ENCODE measurements at places on chromosomes 3 and 15.

- no peak for DNase-seq
These were observed 26.3 kb upstream of the TMEM45A start for GRCh38 chr3:100465892-100466777.

DNA sequence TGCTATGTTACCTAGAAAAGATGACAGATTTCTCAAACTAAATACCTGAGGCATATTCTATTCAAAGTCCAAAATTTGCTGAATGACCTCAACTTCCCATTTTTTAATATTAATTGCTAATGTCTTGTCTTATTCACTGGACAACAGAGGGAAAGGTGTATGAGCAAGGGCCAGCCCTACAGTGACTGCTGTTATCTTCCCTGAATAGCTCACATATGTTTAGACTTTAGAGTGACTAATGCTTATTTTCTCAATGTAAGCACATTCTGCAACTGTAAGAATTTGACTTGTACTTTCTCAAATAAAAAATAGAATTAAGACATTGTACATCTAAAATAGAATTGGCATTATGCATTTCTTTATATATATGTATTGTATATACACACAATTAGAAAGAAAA lies 26.5 kb upstream of the AADACL2 start:
- no peak for DNase-seq

DNA sequence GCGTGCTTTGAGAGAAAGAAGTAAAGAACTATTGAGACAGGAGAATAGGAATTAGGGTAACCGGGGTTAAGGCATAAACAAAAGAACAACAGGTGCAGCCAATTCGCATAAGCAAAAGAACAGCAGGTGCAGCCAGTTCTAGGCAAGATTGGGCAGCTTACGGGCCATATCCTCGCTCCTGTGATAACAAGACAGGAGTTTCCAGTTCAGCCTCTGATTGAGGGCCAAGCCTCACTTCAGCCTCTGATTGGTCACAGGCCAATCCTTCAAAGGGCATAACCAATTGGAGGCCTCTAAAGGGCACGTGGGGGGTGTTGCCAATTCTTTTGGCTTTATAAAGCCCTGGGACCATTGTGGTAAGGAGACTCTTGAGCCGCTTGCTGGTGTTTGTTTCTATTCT lies 143.5 kb downstream of the GADL1 start:
- no peak for DNase-seq

GRCh38 chr15:79898369-79898768 lies 1.6 kb upstream of the MTHFS start:
- no peak for DNase-seq

DNA sequence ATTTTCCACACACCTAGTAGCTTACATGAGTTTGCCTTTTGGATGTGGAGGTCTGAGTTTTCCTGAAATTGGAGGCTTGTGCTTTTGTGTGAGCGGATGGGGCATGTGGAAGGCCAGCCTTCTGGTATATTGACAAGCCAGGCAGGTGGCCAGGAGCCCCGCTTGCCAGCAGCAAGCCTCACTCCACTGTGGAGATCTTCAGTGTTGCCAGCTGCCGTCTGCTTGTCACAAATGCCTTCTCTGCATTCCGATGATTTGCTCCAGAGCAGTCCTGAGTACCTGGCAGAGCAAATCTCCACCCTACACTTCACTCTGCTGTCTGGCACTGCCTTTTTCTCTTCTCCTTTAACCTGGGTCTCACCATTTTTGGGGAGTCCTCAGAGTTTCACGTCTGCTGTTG lies 29.1 kb upstream of the CHST2 start:
- DNase-seq: peak; percentile 93

DNA sequence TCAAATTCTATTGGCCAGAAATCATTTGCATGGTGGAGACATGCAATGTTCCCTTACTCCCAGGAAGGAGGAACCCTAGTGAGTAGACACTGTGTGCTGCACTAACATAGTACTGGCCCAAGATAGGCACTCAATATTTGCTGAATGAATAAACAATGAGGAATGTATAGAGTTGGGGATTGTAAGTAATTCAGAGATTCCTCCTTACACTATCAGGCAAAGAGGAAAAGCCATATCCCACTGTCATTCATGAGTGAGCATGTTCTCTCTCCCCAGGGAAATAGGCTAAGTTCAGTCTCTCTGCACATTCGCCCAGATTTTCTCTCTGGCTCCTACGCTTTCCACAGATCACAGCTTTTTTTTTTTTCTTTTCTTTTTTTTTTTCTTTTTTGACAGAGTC lies 154.9 kb upstream of the WNT5A start:
- DNase-seq: no peak

DNA sequence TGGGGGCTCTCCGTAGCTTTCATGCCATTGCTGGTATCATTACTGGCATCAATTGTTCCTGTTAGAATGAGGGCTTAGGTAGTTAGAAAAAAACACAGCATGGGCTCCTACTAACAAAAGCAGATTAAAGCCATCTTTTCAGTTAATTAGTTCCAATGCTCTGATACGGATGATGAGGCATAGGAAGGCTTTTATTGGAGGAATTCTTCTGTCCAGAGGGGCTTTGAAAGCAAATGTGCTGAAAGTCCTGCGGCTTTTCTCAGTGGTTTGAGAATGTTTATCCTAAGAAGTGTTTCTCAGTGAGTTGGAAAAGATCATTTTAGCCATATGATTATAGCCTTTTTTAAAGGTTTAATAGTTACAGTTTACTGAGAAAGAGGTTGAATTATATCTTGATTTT lies 198.5 kb downstream of the THSD4 start:
- DNase-seq: no peak

DNA sequence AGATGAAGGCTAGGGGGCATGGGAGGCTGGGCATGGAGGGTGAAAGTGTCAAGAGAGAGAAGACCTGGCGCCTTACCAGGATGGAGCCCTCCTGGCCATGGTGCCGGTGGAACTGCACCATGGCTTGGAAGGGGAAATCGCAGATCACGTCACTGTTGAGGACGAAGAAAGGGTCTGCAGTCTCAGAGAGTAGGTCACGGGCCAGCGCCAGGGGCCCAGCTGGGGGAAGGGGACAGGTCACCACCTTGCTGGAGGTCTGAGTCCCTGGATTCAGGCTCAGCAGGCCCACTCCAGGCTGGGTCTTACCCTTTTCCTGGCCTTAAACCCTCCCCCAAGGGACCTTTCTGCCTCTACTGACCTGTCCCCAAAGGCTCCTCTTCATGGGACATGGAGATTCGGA lies 855 bp downstream of the GMPPB start:
- no peak for DNase-seq

DNA sequence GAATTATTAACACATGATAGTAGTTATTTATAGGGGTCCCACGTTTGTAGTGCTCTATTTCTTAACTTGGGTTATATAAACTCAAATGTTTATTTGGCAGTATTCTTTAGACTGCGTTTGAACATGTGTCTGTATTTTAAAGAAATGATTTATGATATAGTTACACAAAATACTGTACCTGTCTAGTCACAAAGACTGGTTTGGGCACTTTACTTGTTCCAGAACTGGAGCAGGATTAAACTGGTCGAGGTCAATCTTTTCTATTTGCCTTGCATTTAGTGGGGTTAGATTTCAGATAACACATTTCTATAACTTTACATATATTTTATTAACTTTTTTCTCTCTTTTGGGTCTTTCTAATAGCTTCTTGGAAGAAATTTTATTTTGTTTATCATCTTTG lies 39.5 kb downstream of the HACD3 start:
- DNase-seq: no peak

DNA sequence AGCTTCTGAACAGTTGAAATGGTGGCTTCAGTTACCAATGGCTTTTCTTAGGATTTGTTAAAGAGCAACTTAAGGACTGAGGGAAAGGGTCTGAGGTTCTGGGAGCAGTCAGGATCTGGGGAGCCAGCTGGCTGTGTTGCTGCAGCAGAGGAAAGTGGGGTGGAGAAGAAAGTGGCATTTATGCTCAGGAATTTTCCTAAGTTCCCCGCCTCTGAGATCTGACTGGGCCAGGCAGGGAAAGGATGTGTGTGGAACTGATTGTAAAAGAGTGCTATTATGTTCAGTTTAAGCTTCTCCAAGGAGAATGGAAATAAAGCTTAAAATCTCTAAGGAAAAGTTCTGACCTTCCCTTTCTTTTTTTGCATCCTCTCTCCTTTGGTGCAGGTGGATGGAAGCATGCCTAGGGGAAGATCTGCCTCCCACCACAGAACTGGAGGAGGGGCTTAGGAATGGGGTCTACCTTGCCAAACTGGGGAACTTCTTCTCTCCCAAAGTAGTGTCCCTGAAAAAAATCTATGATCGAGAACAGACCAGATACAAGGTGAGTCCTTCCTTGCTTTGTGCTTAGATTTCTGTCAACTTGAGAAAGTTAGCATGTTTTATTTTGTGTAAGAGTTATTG lies 37.8 kb downstream of the IQGAP1 start:
- DNase-seq: no peak

DNA sequence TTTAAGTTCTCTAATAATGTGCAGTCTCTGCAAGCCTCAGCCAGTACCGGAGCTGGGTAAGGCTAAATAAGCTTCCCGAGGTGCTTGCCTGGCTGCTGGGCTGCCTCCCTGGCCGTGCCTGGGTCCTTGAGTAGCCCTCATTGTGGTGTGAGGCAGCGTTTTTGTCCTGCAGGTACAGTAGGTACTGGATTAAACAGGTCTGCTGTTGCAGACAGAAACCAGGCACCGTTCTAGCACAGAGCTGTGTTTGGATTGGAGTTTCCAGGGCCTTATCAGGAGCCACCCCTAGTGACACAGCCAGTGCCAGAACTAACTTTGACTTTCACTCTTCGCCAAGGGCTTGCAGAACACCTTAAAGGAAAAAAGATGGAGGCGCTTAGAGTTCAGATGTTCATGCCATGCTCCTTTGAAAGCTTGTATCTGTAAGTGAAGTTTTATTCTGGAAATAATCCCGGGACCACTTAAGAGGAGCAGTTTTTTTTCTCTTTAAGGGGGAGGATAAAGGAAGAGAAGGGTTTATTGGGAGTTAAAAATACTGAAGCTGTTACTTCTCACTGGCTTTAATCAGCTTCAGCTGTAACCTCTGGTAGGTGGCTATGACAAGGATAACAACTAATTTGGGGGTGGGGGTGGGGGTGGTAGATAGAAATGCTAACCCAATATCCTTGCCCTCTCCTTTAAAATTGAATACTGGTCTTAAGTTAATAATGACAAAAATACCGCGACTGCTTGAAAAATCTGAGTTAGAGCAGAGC lies 126.8 kb downstream of the MITF start:
- DNase-seq: peak; percentile 25

DNA sequence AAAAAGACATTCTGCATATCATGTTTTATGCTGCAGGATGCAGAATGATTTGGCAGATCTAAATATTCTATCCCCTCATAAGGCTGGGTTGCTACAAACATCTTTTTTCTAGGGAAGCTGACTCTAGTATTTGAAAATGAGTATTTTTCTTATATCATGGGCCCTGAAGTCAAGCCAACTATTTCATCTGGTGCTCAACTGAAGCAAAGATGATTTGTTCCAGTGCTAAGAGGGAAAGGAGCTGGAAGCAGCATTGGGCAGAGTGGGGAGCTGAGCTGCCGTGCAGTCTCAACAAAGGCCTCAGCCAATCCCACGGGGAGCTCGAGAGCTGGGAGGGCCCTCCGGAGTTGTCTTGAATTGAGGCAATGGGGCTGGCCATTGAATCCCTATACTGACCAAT lies 155.3 kb upstream of the SLCO3A1 start:
- DNase-seq: no peak

- no peak for DNase-seq
These were observed 888.4 kb downstream of the ROBO1 start for GRCh38 chr3:78879295-78879860.

DNA sequence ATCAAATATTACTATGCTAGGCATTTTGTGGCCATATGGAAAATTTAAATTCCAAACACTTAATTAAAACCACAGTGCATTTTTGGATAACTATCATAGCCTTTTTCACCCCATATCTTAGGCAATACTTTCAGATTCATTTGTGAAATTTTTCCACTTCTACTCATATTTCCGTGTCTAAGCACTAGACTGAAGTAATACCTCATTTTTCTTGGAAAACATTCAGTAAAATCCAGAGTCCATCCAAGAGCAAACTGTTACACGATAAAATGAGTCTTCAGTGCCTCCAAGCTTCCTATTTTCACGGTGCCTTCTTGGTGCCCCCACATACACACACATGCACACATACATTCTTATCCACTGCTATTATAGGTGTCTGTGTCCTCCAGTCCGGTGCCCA lies 845.9 kb downstream of the TBL1XR1 start:
- no peak for DNase-seq

GRCh38 chr15:95760508-95760907 lies 570.0 kb upstream of the NR2F2 start:
- peak; percentile 49 for DNase-seq

GRCh38 chr3:195697582-195698324 lies 23.0 kb upstream of the MUC20 start:
- DNase-seq: peak; percentile 42

GRCh38 chr3:168060317-168060716 lies 35.4 kb downstream of the GOLIM4 start:
- no peak for DNase-seq

GRCh38 chr3:89098173-89098572 lies 9.2 kb upstream of the EPHA3 start:
- DNase-seq: no peak

Measured in SK-N-DZ (cell line).